Activated T-cell treated with anti-CD3 and anti-CD28 coated beads, Interleukin-2, amount 50 U/mL, for 72 hours (primary cell): ENCODE measurements at places on chromosomes 6 and 20. TPM values are rescaled to one million over a fixed set of nuclear protein-coding genes. Genes with fewer than 3 reads are reported as not detected.

GRCh38 chr20:25037288-25038102 lies 20.4 kb downstream of the ACSS1 start:
- H3K27me3 ChIP-seq: no peaks in the 10 kb centered on the region
- no peak for DNase-seq
- H3K27ac ChIP-seq: no peak overlapping the region

The LGSN gene
- total RNA-seq: not detected

DNA sequence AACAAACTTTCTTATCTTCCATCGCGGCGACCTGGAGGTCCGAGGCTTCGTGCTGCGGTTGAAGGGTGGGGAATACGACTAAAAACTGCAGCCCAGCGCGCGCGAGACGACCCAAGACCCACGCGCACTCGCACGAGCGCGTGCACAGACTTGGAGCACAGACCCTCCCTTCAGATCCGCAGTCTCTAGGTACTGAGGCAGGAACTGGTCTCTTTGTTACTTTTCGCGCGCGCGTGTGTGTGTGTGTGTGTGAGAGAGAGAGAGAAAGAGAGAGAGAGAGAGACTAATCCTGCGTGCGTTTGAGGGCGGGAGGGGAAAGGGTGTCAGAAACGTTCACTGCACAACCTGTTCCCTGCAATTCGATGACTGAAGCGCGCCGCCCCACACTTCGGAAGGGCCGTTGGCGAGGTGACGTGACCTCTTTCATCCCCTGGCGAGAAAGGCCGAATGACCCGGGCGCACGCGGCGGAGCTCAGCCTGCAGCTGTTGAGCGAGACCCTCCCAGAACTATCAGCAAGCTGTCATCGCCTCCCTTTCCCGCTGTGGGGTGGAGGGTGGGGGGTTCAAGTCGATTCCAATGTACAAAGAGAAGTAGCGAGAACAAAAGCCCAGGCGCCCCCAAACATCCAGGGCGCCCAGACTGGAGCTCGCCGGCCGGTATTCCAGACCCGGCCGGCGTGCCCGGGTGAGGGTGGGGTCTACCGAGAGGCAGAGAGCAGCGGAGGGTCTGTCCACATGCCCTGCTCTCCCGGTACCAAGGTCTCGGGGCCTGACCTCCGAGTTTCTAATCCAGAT lies 1.5 kb upstream of the TUBB2B start:
- peaks cover 90% of the 10 kb centered on the region for H3K27me3 ChIP-seq
- H3K36me3 ChIP-seq: peaks cover 2% of the 10 kb centered on the region
- DNase-seq: peak; percentile 36
- no peak overlapping the region for H3K27ac ChIP-seq

The OLIG3 gene
- total RNA-seq: 0.35 TPM

DNA sequence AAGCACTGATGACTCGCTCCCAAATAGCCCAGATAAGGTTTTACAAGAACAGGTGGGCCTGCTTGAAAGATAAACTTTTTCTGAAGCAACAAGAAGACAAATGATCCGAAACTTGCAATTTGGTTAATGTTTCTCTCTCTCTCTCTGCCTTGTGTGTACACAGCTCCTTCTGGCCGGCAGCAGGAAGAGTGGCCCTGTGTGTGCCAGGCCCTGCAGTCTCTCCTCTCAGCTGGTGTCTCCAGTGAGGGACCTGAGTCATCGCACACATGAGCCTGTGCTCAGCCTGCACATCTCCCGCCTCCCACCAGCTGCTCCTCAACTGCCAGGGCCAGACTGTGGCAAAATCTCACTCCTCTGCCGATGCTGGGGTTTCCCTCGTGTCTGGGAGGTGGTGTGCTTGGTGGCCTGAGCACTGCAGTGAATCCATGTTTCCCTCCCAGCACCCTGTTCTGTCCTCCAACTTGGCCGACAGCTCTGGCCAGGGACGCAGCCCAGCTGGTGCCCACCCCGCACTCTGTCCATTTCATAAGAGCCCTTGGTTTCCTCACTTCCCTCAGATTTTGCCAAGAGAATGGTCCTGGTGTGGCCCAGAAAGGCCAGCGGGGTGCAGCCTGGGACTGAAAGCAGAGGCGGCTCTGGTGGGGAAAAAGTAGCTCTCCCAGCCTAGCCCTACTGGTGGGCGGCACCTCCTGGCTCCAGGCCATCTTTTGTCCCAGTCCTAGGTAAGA lies 49.4 kb downstream of the ERMARD start:
- peaks cover 30% of the 10 kb centered on the region for H3K4me1 ChIP-seq
- H3K4me3 ChIP-seq: no peak overlapping the region
- H3K27me3 ChIP-seq: peaks cover 42% of the 10 kb centered on the region
- H3K36me3 ChIP-seq: no peaks in the 10 kb centered on the region
- no peak for DNase-seq
- H3K27ac ChIP-seq: no peak overlapping the region

GRCh38 chr6:105909106-105909505 lies 177.0 kb upstream of the PRDM1 start:
- peaks cover 13% of the 10 kb centered on the region for H3K27me3 ChIP-seq
- no peak overlapping the region for H3K4me3 ChIP-seq
- H3K4me1 ChIP-seq: no peaks in the 10 kb centered on the region
- no peaks in the 10 kb centered on the region for H3K36me3 ChIP-seq

GRCh38 chr6:137039010-137039409 lies 5.8 kb downstream of the IL20RA start:
- H3K27ac ChIP-seq: no peak overlapping the region
- DNase-seq: no peak
- H3K27me3 ChIP-seq: peaks cover 90% of the 10 kb centered on the region
- H3K36me3 ChIP-seq: no peaks in the 10 kb centered on the region
- H3K4me3 ChIP-seq: no peak overlapping the region

- H3K27me3 ChIP-seq: no peaks in the 10 kb centered on the region
- H3K4me1 ChIP-seq: peaks cover 22% of the 10 kb centered on the region
- no peak overlapping the region for H3K4me3 ChIP-seq
- no peak for DNase-seq
- H3K27ac ChIP-seq: no peak overlapping the region
These were observed 6.6 kb downstream of the ALDH5A1 start for GRCh38 chr6:24501374-24501773.

The MYLK2 gene
- total RNA-seq: 0.49 TPM

The ERVFRD-1 gene
- not detected for total RNA-seq

The DEFB119 gene
- total RNA-seq: not detected

GRCh38 chr6:35071347-35071994 lies 69.7 kb downstream of the TCP11 start:
- H3K36me3 ChIP-seq: no peaks in the 10 kb centered on the region
- no peak for DNase-seq
- H3K27me3 ChIP-seq: no peaks in the 10 kb centered on the region
- H3K4me1 ChIP-seq: no peaks in the 10 kb centered on the region

GRCh38 chr6:149899486-149899885 lies 1.6 kb upstream of the RAET1E start:
- H3K4me1 ChIP-seq: peaks cover 15% of the 10 kb centered on the region
- H3K27ac ChIP-seq: no peak overlapping the region
- no peaks in the 10 kb centered on the region for H3K36me3 ChIP-seq
- H3K4me3 ChIP-seq: no peak overlapping the region
- DNase-seq: no peak

DNA sequence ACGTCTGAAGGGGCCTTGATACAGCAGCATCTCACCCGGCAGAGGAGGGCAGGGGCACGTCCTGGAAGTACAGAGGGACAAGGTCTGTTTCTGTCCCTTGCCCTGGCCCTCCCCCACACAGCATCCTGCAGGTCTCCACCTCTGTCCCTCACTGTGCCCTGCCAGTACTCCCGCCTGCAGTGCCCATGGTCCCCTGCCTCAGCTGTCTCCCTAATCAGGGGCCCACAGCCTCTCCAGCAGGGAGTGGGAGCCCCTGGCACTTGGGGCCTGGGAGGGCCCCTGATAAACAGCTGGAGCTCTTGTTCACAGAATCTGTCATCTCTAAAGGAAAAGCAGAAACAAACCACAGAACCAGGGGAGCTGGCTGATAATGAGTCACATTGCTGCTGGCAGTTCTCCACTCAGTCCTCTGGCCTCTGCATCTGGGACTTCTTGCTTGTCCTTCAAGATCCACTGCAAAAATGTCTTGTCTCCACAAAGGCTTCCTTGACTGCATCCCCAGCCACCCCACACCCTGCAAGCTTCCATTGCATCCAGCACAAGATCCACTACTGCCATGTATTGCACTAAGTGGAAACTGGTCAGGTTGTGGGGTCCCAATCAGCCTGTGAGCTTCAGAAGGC lies 33.2 kb upstream of the TAF8 start:
- H3K36me3 ChIP-seq: peaks cover 3% of the 10 kb centered on the region
- peak overlapping the region; percentile 83 for H3K4me3 ChIP-seq
- peak; percentile 51 for DNase-seq
- H3K27ac ChIP-seq: peak overlapping the region; percentile 89

GRCh38 chr20:59781226-59781625 lies 152.2 kb downstream of the SYCP2 start:
- H3K27me3 ChIP-seq: no peaks in the 10 kb centered on the region
- no peak overlapping the region for H3K27ac ChIP-seq
- no peak for DNase-seq

DNA sequence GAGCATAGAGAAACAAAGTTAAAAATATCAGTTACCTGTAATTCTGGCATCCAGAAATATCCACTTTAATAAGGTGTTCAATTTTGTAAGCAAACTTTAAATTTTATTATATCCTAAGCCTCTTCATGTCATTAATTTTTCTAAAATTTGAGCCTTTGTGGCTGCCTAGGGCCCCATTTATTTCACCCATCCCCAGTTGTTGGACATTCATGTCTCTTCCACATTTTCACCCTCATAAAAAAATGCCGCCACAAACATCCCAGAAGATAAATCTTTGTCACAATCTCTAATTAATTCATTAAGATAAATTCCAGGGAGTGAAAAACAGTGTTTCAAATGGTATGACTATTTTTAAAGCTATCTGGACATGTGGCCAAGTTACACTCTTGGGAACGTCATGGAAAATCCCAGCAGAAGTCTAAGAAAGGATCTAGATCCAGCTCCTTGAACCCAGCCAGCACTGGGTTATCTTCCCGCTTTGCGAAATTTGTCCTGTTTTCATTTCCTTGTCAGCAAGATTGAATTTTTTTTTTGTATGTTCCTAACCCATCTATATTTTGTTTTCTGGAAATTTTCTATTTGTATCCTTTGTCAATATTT lies 97.2 kb downstream of the TMEM242 start:
- no peak overlapping the region for H3K4me3 ChIP-seq
- H3K4me1 ChIP-seq: peaks cover 28% of the 10 kb centered on the region
- H3K36me3 ChIP-seq: no peaks in the 10 kb centered on the region
- H3K27ac ChIP-seq: no peak overlapping the region
- DNase-seq: no peak

GRCh38 chr6:38509713-38510112 lies 130.0 kb downstream of the BTBD9 start:
- H3K27me3 ChIP-seq: no peaks in the 10 kb centered on the region
- H3K36me3 ChIP-seq: no peaks in the 10 kb centered on the region
- H3K4me3 ChIP-seq: no peak overlapping the region
- no peak for DNase-seq
- H3K4me1 ChIP-seq: no peaks in the 10 kb centered on the region

- H3K36me3 ChIP-seq: no peaks in the 10 kb centered on the region
- DNase-seq: no peak
- H3K4me1 ChIP-seq: no peaks in the 10 kb centered on the region
- H3K27me3 ChIP-seq: peaks cover 40% of the 10 kb centered on the region
These were observed 9.2 kb downstream of the BHLHE23 start for GRCh38 chr20:62997417-62998035.

The SSTR4 gene
- total RNA-seq: not detected

DNA sequence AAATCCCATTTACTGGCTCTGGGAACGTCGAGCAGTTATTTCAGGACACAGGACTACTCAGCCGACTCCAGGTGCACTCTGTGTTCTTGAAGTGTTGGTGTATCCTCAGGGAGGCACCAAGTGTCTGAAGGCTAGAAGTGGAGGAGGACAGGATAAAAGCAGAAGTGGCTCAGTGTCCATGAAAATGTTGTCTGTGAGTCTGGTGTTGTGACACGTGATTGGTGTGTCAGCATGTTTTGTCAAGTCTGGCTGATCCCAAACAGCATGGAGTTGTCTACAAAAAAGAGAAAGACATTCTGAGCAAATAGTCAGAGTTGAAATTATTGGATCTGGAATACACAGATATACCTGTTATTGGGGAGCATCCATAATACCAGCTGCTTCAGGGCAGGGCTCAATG lies 30.3 kb downstream of the SCGN start:
- H3K27ac ChIP-seq: no peak overlapping the region
- H3K27me3 ChIP-seq: peaks cover 39% of the 10 kb centered on the region
- no peak overlapping the region for H3K4me3 ChIP-seq
- no peaks in the 10 kb centered on the region for H3K4me1 ChIP-seq

- no peaks in the 10 kb centered on the region for H3K27me3 ChIP-seq
- no peaks in the 10 kb centered on the region for H3K4me1 ChIP-seq
- H3K4me3 ChIP-seq: no peak overlapping the region
- H3K27ac ChIP-seq: no peak overlapping the region
- no peaks in the 10 kb centered on the region for H3K36me3 ChIP-seq
These were observed 162.4 kb upstream of the MMS22L start for GRCh38 chr6:97445407-97445806.

DNA sequence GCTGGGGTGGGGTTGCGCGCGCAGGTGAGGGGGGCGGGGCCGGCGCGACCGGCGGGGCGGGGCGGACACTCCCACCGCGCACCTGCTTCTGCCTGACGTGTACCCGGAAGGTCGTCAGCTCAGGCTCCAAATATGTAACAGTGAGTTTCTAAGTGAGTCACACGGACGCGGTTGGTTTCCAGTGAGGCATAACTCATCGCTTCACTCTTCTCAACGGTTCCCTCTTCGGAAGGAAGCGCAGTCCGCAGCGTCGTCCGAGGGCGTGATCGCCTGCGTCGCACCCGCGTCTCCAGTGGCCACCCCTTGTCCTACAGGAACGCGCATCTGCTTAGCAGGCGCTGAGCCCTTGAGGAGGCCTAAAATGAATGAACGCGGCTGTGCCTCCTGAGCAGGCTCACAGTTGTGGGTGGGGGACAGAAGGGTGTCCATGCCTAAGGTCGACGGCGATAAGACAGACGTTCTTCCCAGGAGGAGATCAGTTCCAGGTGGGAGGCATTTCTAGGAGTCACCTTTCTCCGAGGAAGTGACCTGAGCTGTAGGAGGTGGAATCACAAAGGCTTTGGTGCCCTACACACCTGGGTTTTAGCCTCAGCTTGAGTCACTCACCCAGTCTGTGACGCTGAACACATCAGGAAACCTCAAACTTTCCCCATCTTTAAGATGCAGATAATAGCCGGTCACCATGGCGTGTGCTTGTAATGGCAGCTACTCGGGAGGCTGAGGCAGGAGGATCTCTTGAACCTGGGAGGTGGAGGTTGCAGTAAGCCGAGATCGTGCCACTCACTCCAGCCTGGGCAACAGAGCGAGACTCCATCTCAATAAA lies 50.9 kb upstream of the EZR start:
- peak overlapping the region; percentile 100 for H3K27ac ChIP-seq

The RAB44 gene
- total RNA-seq: 0.05 TPM
